ENCODE measurements at places on chromosomes 11 and 22.

DNA sequence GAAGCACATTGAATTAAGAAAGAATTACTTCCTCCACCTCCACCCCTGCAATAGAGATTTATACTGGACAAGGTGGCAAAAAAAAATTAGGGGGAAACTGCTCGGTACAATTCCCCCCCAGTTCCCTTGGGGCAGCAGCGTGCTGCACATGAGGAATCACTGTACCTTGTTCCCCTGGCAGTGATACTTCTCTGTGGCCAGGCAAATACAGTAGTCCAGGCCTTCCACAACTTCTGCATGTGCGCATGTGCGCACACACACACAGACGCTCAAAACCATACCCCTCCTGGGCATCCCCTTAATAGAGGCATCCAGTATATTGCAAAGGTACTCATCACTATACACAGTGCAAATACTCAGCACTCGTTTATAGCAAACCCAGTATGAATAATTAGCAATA, 68.9 kb downstream of the ARFGAP2 start:
- no peak for DNase-seq

DNA sequence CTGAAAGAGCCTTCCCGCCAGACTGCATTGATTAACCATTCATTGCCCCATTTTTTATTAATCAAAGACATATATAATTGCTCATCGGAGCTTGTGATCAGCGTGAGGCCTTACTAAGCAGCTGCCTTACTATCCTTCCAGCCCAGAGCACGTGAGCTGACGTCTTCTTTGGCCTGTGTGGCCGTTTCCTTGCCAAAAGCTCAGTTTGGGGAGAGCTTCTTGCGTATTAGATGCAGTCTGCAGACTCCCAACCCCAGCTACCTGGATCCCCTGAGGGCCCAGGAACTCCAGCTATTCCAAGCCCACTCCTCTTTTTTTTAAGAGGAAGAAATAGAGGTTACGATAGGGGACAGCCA, 784 bp upstream of the SLC43A3 start:
- no peak for DNase-seq

GRCh38 chr11:110710628-110711381, 1.4 kb downstream of the ARHGAP20 start:
- DNase-seq = no peak

- DNase-seq = no peak
Observed at GRCh38 chr11:120792306-120792705, 231.6 kb upstream of the TBCEL start.

GRCh38 chr22:39185601-39186012, 33.1 kb upstream of the CBX7 start:
- no peak for DNase-seq

- DNase-seq = no peak
Observed at GRCh38 chr11:67507242-67507863, 609 bp downstream of the CDK2AP2 start.

DNA sequence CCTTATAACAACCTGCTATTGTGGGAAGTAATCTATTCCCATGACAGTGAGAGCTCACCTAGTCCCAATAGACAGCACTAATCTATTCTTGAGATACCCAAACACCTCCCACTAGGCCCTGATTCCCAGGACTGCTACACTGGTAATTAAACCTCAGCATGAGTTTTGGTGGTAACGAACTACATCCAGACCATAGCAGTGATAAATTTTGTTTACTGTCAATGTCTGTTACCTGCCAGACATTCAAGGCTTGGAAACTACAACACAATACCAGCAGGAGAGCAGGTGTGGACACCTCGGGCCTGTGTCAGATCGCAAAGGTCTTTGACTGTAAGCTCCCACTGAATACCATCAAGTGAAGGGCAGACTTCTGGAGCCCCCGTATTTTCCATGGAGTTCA, 187.1 kb downstream of the ARHGAP42 start:
- no peak for DNase-seq

DNA sequence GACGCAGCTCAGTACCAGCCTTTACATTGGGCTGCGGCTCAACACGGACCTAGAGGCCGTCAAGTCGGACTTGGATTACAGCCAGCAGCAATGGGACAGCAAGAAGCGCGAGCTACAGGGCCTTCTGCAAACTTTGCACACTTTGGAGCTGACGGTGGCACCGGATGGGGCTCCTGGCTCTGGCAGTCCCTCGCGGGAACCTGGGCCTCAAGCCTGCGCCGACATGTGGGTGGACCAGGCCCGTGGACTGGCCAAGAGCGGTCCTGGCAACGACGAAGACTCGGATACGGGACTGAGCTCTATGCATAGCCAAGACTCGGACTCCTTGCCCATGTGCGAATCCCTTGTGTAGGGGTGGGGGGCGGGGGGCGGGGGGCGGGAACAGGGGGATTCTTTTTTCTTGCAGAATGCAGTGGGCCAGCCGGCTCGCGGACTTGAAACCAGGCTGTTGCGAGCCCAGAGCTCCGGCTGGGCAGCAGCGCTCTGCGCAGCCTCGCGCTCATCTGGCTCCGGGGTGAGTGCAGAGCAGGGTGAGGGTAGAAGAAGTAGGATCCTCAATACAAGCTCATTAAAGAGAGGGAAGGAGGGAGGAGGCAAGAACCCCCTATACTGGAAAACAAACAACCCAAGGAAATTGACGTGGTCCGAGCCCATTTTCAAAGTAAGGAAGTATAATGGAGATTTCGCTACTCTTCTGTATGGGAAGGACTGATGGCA, 1.8 kb downstream of the RASSF10 start:
- DNase-seq = no peak

- DNase-seq = peak; percentile 81
Observed at GRCh38 chr11:59550842-59551658, 39.7 kb downstream of the OR4D9 start.

- no peak for DNase-seq
Observed at GRCh38 chr11:5384335-5384734, 723 bp downstream of the OR51M1 start.

DNA sequence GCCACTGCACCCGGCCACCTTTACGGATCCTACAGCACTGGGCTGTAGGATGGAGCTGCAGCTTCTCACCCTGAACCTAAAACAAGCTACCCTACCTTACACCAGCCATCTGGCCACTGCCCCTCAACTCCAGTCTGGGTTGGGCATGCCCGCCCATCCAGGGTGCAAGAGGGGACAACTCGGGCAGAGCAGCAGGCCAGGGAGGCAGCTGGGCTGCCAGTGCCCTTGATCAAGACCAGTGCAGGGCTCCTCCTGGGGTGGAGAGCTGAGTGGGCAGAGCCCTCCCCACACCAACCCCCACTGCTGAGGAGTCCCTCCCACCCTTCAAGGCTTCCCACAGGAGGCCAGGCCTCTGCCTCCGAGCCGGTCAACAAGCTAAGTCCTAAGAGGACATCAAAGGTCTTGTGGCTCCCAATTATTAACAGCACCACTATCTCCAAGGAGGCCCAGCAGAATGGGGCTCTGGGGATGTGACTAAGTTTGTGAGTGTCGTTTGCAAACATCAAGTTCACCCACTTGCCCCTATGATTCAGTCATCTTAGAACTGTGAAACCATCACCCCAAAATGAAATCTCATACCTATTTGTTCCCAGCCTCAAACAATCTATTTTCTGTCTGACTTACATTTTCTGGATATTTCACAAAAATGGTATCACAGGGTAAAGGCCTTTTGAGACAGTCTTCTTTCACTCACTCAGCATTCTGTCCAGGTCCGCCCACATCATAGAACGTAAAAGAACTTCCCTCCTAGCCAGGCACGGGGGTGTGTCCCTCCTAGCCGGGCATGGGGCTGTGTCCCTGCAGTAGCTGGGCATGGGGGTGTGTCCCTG, 11.0 kb downstream of the GATD1 start:
- DNase-seq = no peak

DNA sequence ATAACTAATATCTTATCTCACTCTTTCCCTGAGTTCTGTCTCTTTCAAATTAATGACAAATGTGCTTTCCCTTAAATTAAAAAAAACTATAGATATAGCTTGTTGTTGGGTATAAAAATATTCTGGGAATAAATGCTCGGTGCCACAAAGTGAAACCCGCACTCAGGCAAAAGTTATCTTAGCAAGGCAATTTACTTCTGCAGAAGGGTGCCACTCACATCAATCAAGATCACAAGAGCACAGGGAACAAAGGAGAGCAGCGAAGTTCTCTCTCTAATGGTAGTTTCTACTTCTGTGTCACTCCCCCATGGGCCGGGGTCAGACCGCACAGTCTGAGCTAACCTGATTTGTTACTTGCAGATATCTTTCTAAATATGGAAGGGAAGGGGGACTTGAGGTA, 4.7 kb upstream of the OR52N2 start:
- no peak for DNase-seq

DNA sequence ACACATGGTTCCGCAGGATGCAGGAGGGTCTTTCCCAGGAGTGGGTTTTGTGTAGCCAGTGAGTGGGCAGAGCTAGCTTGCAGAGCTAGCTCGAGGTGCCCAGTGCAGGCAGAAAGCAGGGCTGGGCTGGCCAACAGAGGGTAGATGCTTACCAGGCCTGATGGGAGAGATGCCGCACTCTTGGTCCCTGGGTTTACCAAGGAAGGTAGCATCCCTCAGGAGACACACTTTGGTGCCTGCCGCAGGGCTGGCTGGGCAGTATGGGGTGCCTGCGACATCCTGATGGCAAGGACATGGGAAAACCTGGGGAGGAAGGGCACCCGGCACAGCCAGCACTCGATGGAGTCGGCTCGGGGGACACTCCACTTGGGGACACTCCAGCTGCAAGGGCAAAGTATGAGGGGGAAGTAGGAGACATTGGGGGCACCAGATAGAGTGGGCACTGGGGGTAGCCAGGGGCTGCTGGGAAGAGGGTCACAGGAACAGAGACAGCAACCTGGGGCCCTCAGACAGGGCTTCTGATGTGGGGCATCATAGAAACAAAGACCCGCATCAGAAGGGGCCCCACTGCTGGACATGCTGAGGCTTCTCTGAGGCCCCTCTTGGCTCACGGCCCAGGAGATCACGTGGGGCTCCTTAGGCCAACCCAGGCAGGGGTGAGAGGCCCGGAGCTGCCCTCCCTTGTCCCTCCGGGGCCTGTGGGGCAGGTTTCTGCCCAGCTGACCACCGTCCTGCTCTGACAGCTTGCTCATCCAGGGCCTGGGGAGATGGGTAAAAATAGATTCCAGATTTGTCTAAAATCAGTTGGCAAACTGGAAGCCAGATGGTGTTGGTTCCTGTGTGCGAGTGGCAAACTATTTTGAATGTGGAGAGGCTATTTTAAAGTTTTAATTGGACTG, 89.8 kb downstream of the MORC2 start:
- no peak for DNase-seq
